Amygdala (tissue), 56 donors: ENCODE measurements at places on chromosomes 7 and 10.

GRCh38 chr7:41536122-41536872 lies 166.6 kb downstream of the INHBA start:
- no peak for DNase-seq

- DNase-seq: no peak
Observed at GRCh38 chr10:103333934-103334520, 16.9 kb downstream of the PCGF6 start.

- DNase-seq: no peak
Observed at GRCh38 chr7:151435103-151435916, 4.6 kb downstream of the CRYGN start.

DNA sequence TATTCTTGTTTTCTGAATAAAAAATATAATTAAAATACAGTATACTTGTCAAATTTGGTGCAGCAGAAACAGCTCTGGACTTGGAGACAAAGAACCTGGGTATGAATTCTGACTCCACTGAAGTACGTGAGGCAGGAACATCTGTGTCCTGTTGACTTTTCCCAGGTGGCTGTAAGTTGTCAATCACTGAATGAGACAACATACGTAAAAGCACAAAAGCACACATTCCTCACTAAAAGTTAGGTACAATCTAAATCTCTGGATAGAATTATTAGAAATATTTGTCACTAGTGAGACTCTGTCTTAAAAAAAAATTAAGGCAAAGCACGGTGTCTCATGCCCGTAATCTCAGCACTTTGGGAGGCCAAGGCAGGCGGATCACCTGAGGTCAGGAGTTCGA lies 18.1 kb downstream of the CFAP58 start:
- no peak for DNase-seq

- DNase-seq: no peak
Observed at GRCh38 chr7:87147500-87147899, 4.8 kb upstream of the DMTF1 start.

DNA sequence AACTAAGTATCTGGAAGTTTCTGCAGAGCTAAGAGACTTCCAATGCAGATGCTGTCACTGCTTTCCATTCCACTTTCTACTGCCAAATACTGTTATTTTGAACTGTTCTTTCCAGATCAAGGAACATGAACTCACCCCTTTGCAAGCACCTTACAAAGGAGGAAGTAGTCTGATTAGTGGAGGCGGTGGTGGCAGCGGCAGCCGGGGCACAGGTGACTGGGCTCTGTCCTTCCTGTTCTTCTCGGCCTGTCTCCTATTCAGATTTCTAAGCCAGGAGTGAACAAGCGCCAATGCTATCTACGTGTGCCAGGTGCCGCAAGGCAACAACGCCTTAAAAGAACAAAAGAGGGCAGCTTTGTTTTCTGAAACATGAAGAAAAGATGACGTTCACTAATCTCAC lies 44.9 kb downstream of the BEND7 start:
- DNase-seq: no peak

- DNase-seq: no peak
Observed at GRCh38 chr10:125513429-125514182, 169.4 kb downstream of the TEX36 start.

DNA sequence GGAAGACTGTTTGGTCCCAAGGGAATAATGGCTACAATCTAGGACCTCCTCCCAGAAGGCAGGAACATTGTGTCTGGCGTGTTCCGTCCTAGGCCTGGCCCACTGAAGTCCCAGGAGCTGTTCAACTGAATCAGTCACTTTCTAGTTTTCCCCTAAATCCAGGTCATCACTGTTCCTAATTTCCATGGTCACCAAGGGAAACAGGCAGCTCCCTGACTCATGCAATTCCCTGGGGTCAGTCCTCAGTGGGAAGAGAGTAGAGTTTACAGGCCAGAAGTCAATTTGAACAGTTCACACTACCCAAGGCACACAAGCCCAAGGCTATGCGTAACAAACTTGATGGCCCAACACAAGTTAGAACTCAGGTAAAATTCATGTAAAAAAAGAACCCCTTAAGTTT lies 44.0 kb downstream of the CREB3L2 start:
- no peak for DNase-seq

GRCh38 chr10:1824928-1825327 lies 87.6 kb upstream of the ADARB2 start:
- no peak for DNase-seq

GRCh38 chr7:369476-370258 lies 79.7 kb downstream of the FOXL3 start:
- DNase-seq: no peak

GRCh38 chr7:151368136-151368571 lies 26.5 kb downstream of the NUB1 start:
- DNase-seq: no peak

DNA sequence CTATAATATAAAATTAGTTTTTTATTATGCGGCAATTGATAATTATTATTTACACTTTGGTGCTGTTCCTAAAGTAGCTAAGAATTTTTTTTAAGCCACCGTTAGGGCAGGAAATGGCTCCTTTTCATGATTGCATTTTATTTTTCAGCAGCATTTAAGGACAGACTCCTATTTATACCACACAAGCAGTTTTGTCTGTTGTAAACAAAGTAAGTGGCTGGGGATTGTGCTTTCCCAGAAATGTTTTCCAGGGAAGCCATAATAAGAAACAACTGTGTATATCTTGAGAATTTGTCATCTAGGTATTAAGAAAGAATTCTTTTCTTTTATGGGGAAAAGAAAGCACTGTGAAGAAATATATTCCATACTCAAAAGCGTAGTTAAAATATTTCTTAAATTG lies 232.0 kb downstream of the VTI1A start:
- no peak for DNase-seq
